Thoracic aorta (tissue), 2 donors: ENCODE measurements at places on chromosomes 5 and 9. TPM values are rescaled to one million over a fixed set of nuclear protein-coding genes. Genes with fewer than 3 reads are reported as not detected.

CD74 gene
- total RNA-seq = 844 TPM

FCN2 gene
- total RNA-seq = not detected

TERT gene
- total RNA-seq = not detected

REEP2 gene
- 8.9 TPM for total RNA-seq

PCDHB16 gene
- 11.6 TPM for total RNA-seq

GRCh38 chr9:110027671-110028081 lies 180.3 kb downstream of the C9orf152 start:
- DNase-seq = no peak

DNA sequence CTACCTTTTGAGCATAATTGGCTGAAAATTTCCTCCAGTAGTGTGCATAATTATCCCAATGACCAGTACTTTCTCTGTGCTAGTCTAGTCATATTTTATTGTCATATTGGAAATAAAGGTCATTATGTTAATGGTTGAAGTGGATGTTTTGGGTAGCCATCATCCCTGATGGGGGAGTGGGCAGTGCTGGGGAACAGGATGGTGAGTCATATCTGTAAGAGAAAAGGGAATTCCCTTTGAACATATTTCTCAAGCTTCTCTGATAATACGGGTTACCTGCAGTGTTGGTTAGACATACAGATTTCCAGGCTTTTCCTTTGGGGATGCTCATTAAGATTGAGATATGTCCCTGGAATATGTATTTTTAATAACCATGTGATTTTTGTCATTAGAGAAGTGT lies 33.3 kb upstream of the SPATA31D4 start:
- DNase-seq = no peak

DNA sequence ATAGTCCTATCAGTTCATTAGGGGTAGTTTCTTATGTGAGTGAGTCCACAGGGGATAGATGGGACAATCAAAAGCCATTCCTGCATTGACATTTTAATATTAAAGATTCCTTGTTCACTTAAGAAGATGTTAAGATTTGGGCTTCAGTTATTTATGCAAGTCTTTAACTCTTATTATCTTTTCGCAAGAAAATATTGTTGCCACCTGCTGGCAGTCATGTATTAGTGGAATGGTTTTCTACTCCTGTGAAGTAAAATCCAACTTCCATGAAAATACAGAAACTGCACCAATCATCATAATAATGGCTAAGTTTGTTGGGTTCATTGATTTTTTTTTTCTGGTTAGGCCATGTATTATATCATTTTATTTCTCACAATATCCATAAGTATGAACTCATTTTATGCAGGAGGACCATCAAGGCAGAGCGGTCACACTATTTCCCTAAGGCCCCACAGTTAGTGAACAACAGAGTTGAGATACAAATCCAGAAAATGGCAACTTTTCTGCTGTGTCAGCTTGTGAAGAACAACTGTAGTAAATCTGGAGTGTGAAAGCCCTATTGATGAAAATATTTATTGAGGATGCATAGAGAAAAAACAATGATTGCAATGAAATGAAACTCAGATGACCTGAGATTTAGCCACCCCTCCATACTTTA lies 88.5 kb upstream of the TXNDC8 start:
- DNase-seq = no peak

DNA sequence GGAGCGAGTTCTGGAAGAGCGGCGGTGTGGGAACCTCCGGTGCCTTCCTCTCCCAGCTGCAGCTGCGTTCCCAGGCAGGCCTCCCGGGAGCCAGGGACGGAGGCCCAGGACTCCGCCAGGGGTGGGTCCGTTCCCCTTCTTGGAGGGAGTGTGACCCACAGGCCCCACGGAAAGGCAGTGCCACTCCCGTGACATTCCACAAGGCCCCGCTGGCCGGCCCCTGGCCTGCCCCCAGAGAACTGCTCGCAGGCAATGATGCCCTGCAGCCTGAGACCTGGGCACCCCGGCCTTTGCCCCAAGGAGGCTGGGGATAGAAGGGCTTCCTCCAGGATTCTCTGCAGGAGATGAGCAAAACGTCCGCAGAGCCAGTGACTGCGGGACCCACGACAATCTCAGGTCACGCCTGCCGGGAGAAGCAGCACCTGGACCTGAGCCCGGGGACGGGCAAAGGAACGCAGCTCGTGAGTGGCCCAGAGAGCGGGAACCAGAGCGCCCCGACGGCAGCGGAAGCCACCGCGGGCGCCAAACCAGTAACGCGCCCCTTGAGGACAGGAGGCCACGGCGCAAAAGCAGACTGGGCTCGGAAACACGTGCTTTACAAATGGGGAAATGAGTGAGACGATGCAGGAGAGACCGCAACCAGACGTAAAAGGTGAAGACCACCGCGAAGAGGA lies 9.3 kb downstream of the OBP2B start:
- no peak for DNase-seq

GRCh38 chr9:96317335-96317980 lies 15.5 kb upstream of the HSD17B3 start:
- DNase-seq = no peak

GRCh38 chr9:30511666-30512065 lies 1872.8 kb upstream of the ACO1 start:
- DNase-seq = no peak

DNA sequence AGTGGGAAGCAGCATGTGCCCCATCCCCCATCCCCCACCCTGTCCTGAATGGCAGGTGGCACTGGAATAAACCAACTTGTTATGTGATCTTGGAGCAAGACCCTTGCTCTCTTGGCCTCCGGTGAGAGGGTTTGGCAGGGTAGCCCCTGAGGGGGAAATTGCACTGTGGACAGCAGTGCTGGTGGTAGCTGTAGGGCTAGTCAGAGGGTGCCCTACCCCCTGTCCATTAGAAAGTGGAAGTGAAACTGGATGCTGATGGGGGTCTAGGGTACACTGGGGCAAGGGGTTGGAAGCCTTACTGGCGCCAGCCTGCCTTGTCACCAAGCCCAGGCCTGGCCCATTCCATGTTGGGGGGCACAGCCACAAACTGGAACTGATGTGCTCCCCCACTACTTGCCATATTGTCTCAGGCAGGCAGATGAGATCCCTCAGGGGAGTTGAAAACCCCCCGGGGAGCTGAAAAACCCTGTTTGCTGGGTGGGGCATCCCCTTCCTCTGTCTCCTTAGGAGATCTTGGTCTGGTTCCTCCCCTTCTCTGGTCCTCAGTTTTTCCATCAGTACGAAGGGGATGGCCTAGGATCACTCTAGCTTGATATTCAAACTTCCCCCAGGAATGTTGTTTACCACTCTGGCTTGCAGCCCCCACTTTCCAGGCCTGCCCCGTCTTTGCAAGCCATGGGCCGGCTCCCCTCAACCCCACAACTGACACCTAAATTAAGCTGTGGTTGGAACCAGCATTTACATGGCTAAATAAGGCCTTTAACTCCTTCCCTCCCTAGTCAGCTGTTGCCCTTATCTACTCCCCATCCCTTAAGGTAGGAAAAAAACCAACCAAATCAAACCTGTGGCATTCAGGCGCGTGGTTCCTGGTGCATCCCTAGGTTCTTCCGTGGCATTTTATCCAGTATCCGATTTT lies 14.4 kb upstream of the SYNPO start:
- no peak for DNase-seq

- no peak for DNase-seq
Measured at GRCh38 chr9:109755040-109755439, 25.0 kb upstream of the PALM2AKAP2 start.

DNA sequence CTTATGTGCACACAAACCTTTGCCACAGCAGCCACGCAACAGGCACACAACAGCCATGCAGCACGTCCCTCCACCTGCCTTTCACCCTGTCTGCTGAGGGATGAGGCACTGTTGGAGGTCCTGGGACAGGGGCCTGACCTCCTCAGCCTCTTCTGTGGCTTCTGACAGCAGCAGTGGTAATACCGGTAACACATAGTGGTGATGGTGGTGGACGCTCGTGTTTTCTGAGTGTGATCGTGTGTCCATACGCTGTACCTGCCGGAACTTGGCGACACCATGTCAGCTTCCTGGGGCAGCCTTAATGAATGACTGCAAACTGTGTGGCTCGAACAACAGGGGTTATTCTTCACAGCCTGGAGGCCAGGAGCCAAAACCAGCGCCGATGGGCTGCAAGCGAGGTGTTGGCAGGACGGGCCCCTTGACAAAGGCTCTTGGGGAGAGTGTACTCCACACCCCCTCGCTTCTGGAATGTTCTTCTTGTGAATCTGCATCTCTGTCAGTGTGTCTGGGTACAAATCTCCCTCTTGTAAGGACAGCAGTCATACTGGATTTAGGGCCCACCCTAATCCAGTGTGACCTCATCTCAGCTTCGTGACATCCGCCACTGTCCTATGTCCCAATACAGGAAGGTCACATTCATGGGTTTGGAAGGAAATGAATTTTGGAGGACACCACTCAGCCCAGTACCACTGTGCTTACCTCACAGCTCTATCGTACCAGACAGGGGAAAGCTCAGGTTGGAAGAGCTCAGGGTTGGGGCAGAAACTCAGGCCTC lies 55.3 kb upstream of the EXOC3 start:
- no peak for DNase-seq

DNA sequence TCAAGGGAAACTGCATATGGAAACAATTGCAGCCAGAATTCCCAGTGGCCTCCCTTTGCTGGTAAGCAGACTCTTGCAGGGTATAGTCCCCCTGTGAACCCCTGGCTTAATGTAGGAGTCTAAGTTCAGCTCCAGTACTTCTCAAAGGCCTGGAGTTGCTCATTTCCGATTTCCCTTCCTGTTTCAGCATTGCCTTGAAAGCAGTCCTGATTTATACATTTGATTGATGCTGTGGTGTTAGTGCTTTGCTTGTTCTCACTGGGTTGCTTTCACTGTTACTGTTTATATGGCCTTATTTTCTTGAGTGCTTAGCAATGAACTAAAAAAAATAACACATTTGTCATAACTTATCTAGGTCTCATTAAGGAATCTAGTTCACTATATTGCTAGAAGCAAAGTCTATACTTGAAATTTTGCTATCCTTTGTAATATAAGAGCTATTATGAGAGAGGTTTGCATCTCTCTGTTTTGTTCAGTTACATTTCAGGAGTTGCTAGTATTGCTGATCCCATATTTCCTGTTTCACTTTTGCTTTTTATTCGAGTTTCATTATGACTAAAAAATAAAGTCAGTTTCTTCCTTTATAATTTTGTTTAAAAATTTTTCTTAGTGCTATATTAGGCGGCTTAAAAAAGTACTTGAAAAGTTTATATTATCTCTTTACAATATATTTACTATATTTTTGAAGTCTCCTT lies 122.4 kb upstream of the NMUR2 start:
- DNase-seq = no peak

DNA sequence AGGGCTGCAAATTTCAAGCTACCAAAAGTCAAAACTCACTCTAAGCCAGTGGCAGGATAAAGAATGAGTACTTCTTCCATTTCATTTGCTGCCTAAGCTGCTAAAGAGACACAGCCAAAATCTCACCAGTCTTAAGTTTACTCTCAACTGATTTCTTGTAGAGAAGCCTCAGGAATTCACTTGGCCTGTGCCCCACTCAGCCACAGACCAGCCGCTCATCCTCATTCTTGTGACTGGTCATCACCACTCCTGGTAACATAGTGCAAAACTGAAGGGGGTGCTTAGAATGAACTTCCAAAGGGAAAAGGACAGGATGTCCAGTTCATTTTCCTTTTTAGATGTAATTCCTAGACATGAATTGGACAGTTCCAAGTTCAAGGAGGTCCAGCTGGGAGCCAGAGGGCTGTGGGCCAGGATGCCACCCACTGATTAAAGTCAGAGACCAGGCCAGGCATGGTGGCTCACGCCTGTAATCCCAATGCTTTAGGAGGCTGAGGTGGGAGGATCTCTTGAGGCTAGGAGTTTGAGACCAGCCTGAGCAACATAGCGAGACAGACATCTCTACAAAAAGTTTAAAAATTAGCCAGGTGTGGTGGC lies 72.7 kb upstream of the RANBP3L start:
- no peak for DNase-seq

- no peak for DNase-seq
Measured at GRCh38 chr5:39024884-39025283, 49.3 kb downstream of the RICTOR start.

GRCh38 chr5:21831145-21831787 lies 1021.9 kb downstream of the CDH12 start:
- DNase-seq = no peak

- DNase-seq = no peak
Measured at GRCh38 chr5:139856714-139857113, 61.1 kb downstream of the PSD2 start.

DNA sequence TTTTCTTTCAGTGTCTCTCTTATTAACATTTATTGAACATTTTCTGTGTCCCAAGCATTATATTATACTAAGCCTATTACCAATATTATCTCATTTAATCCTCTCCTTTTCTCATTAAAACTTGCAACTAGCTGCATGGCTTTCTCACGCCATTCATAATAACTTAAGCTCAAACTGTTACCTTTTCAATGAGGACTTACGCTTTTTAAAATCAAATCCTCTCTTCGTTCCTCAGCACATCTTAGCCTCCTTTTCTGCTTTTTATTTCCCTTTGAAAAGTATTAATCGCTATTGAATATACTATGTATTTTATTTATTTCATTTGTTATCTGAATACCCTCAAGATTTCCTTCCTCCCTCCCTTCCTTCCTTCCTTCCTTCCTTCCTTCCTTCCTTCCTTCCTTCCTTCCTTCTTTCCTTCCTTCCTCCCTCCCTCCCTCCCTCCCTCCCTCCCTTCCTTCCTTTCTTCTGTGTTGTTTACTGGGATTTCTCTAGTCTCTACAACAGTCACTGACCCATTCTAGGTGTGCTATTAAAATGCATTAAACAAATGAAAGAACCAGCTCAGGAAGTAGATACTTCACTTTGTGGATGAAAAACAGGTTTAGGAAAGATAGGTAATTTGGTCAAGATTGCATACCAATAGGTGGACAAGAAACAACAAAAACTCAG lies 294.1 kb upstream of the TUT7 start:
- no peak for DNase-seq

- DNase-seq = no peak
Measured at GRCh38 chr5:21615195-21615765, 1237.9 kb downstream of the CDH12 start.

DNA sequence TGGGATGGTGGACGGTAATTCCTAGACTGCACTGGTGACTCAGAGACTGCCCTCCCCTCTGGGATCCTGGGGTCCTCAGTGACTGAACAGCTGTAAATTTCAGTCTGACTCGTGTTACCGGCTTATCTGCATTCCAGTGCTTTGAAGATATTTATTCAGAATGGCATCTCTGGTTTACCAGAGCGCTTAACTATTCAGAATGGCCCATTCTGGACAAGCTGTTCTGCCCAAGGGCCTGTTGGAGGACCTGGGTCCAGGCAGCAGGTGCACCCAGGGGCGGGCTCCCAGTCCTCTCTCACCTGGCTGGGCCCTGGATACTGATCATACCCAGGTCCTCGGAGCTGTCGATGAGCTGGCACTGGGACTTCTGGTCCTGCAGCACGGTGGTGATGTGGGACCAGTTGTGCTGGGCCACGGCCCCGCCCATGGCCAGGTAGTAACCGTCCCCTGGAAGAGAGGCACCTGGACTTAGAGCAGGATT lies 48.0 kb downstream of the SARDH start:
- DNase-seq = no peak

- DNase-seq = no peak
Measured at GRCh38 chr5:74562122-74562521, 78.4 kb downstream of the ENC1 start.
